ENCODE measurements at places on chromosomes 1 and 21. TPM values are rescaled to one million over a fixed set of nuclear protein-coding genes. Genes with fewer than 3 reads are reported as not detected.

Gene FHAD1
- 0.46 TPM for total RNA-seq

Gene PAPPA2
- total RNA-seq = not detected

Gene ZCCHC17
- 23.7 TPM for total RNA-seq

Gene ADGRL4
- not detected for total RNA-seq

Gene MRAP
- total RNA-seq = not detected

Gene MYBPH
- total RNA-seq = not detected
